Activated CD8-positive, alpha-beta memory T cell treated with anti-CD3 and anti-CD28 coated beads, Interleukin-2, amount 10 ng/mL, durations not matched to agents 7 days and 5 days (primary cell): ENCODE measurements at places on chromosomes 12 and 14. TPM values are rescaled to one million over a fixed set of nuclear protein-coding genes. Genes with fewer than 3 reads are reported as not detected.

- DNase-seq, result no peak
These were observed 278.2 kb downstream of the FOXN3 start for GRCh38 chr14:89138846-89139245.

DNA sequence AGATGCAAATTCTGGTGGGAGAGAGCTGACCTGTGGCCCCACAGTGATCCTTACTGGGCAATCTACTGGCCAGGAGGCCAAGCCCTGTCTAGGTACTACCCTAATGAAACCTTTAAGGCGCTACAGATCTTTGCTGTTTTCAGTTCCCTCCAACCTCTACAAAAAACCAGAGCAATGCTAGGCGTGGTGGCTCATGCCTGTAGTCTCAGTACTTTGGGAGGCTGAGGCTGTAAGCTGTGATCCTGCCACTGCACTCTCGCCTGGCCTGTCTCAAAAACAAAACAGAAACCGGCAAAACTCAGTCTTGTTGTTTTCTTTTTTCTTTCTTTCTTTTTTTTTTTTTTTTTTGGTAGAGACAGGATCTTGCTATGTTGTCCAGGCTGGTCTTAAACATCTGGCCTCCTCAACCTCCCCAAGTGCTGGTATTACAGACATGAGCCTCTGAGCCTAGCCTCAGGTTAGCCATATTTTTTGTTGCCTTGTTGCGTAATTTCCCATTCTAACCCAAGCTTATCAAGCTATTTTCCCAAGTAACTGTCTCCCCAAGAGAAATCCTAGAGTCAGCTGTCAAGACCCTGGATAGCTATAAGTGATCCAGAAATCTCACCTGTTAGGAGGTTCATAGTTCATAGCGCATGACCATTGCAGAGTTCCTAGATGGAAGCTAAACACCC is 2.8 kb downstream of the ETFBKMT start:
- no peak for DNase-seq

GRCh38 chr12:110606253-110606611 is 7.7 kb upstream of the TCTN1 start:
- DNase-seq, result no peak

GRCh38 chr14:66231820-66232219 is 254.4 kb upstream of the CCDC196 start:
- no peak for DNase-seq

GRCh38 chr12:112664569-112664968 is 127.0 kb upstream of the RPH3A start:
- DNase-seq, result peak; percentile 44

GRCh38 chr12:4140581-4141301 is 132.8 kb upstream of the CCND2 start:
- DNase-seq, result peak; percentile 38

GRCh38 chr14:92470215-92470614 is 43.4 kb upstream of the RIN3 start:
- DNase-seq, result peak; percentile 8

DNA sequence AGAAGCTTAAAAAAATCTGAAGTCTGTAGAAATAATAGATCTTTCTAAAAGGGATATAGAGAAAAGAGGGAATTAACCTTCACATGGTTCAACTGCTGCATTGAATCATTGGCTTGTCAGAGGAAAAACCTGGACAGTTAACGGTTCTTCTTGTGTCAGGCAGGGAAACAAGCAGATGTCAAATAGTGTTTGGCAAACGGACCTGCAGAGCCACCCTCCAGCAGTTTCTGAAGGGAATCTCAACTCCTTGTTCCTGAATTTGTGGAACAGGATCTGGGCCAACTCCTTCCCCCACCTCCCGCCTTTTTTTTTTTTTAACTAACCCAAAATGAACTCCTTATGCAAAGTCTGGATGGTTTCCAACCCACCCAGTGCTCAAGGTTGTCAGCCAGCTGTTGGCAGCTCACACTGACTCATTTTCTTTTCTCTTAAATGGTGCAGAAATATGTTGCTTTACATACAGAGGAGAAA is 187.3 kb downstream of the CAND1 start:
- DNase-seq, result no peak

- no peak for DNase-seq
These were observed 11.8 kb upstream of the KSR2 start for GRCh38 chr12:117980616-117981015.

- no peak for DNase-seq
These were observed 143.0 kb downstream of the RASSF9 start for GRCh38 chr12:85693093-85693665.

GRCh38 chr12:30219047-30219446 is 435.3 kb upstream of the TMTC1 start:
- no peak for DNase-seq

DNA sequence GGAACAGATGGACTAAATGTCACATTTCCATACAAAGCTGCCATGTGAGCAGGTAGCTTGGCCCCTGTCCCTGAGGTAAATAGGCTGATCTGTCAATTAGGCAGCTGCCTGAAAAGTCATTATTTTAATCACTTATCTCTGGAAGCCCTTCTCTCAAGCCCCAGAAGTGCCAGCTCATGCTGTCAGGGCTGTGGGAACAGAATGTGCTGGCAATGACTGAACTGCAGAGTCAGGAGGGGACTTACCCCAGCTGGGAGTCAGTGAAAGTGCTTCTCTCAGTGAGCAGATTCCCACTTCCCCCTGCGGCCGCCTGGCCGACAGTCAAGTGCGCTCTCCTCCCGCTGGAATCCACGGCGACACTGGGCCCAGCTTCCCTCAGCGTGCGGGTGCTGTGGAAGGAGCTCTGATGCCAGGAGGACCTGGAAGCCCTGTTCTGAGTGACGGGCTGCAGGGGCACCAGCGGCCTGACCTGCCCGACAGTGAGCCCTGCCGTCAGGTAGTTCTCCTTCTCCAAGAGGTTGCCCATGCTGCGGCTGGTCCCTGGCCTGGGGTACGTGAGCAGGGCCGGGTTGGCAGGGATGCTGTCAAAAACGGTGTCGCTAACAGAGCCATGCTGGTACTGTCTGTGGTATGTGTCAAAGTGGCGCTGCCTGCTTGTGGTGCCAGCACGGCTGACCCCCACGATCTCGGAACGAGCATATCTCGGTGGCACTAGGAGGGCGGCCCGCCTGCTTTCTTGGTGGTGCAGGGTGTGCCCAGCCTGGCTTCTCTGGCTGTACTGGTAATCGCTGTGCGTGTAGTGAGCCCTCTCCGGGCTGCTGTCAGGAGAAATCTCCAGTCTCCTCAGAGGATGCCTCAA is 18.7 kb downstream of the PKP2 start:
- DNase-seq, result no peak

DNA sequence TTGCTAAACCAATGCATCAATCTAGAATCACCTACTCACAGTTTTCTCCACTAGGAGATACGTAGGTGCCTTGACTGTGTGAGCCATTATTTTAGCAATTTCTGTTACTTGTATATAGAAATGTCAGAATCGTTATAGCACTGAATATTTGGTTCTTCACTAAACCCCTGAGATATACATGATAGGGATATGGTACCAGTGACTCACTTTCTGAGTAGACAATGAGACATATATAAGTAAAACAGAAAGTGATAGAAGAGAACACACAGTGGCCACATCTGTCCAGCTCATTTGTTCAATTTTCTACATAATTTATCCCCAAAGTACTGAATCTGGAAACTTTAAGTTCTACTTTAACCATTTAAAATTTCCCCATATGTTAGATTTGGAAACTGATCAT is 1505.5 kb upstream of the TMEM132C start:
- no peak for DNase-seq

- DNase-seq, result no peak
These were observed 828.9 kb downstream of the VRK1 start for GRCh38 chr14:97626088-97626487.

GRCh38 chr12:13203034-13203922 is 6.8 kb downstream of the EMP1 start:
- no peak for DNase-seq

DNA sequence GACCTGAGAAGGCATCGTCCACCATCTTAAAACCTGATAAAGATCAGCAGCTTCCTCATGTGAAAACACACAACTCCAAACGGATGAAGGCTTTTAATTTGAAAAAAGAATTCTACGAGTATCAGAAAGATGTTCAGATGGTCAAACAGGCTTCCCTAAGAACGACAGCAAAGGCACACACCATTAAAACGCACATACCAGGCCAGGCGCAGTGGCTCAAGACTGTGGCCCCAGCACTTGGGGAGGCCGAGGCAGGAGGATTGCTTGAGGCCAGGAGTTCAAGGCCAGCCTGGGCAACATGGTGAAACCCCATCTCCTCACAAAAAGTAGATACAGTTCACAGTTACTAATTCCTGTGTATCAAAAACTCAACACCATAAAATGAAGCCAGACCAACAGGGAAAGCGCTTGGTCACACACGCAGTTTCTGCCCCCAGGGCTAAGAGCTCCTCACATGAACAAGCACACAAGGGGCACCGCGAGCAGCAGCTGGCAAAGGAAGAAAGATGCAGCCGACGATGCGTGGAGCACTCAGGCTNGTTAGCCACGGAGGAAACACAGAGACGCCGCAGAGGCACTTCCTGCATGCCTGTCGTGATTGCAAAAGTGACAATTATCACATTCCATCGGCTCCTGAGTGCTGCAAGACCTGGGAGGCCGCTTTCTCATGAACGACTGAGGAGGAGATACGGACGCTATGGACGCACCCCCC is 78.0 kb downstream of the NOC4L start:
- peak; percentile 65 for DNase-seq

DNA sequence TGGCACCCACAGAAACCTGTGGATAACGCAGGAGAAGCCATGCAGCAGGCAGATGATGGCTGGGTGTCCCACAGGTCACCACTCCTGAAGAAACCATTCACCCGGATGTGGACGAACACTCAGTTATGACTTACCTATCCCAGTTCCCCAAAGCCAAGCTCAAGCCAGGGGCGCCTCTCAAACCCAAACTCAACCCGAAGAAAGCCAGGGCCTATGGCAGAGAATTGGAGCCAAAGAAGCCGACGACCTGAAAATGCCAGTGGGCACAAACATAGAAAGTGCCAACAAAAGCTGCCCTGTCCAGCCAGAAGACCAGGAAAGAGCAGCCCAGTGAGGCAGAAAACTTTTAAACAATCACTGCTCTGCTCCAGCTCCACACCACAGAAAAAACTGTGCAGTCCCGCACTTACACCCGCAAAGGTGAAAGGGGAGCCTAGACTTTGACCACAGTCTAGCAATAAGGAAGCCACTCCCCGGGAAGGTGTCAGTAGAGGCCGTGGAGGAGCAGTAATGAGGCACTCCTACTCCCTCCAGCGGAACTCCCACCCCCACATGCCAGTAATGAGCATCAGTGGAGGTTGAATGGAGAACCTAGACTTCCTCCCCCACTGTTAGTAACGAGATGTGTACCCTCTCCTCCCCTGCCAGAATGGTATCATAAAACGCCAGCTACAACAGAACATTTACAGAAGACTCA is 6.0 kb upstream of the ACVRL1 start:
- DNase-seq, result no peak

- DNase-seq, result no peak
These were observed 85.4 kb downstream of the CRACR2A start for GRCh38 chr12:3667485-3667884.

- DNase-seq, result no peak
These were observed 425.8 kb upstream of the FOXG1 start for GRCh38 chr14:28340816-28341215.

DNA sequence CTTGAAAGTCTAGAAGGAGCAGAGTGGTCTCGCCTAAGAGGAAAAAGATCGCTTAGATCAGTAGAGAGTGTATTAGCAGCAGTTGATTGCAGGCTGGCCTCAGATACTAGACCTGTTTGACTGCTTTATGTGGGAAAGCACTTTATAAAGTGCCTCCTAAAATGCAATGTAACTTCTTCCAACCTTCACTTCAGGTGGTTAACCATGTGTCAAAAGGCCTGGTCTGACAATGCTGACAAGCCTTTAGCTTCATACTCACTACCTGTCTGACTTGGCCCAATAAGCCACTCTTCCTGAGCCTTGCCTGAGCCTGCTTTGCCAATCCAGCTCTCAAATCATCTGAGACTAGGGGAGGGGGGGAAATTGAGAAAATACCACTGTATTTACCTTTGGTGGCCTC is 14.6 kb downstream of the MGAT4C start:
- no peak for DNase-seq

DNA sequence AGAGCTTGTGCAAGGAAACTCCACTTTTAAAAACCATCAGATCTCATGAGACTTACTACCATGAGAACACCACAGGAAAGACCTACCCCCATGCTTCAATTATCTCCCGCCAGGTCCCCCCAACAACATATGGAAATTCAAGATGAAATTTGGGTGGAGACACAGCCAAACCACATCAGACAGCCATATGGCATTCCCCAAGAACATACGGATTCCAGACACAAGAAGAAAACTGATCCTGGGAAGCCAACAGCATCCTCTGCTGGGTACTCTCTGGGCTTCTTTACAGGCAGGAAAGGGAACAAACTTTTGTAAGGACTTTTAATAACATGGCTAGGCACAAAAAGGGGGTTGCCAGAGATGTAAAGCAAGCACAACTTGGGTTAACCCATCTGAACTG is 127.2 kb downstream of the TMEM132C start:
- no peak for DNase-seq

DNA sequence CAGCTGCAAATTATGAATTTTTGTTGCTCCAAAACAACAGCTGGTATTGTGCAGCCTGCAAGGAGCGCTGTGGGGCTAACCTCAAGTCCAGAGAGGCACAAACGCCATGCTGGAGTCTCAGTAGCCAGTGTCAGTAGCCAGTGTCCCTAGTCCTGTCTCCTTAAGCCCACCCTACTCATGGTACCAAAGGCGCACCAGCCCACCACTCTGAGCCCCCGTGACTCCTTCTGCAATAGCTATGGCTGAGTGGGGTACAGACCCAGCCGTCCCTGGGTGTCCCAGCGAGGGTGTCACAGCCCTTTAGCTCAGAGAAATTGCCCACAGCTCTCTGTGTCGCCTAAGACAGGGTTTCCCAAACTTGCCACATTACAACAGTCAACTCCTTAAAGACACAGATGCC is 65.2 kb downstream of the ARL6IP4 start:
- DNase-seq, result no peak

GRCh38 chr12:89893972-89894706 is 185.5 kb upstream of the ATP2B1 start:
- DNase-seq, result no peak

- no peak for DNase-seq
These were observed 13.1 kb downstream of the P2RX2 start for GRCh38 chr12:132631666-132632065.

Gene MYO1H
- not detected for total RNA-seq

Gene ASCL1
- not detected for total RNA-seq

Gene TSPAN9
- total RNA-seq, result not detected
